Activated T-helper 17 cell treated with anti-CD3 and anti-CD28 coated beads, Interleukin-2, amount 50 U/mL, for 72 hours (primary cell): ENCODE measurements at places on chromosomes 2 and 18.
A peak's percentile ranks its signal among the peaks of the same experiment; 100 is the strongest.

DNA sequence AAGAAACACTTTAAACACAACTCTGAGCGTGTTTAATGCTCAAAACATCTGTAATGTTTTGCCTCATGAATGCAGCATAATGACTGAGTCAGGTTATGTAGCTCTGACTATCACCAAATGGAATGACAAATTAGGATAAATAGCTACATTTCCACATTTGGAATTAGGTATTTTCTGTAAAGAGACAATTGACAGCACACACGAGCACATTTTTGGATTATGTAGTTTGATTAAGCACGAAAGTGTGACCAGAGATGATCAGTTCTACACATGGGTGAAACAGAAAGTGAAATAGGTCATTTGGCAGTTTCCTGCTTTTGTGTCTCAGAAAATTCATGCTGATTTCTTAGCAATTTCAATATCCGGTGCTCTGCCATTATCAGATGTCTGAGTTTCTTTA lies 29.0 kb downstream of the LPIN1 start:
- ATAC-seq: peak; percentile 80

GRCh38 chr2:66525606-66526005 lies 90.7 kb downstream of the MEIS1 start:
- ATAC-seq: no peak

DNA sequence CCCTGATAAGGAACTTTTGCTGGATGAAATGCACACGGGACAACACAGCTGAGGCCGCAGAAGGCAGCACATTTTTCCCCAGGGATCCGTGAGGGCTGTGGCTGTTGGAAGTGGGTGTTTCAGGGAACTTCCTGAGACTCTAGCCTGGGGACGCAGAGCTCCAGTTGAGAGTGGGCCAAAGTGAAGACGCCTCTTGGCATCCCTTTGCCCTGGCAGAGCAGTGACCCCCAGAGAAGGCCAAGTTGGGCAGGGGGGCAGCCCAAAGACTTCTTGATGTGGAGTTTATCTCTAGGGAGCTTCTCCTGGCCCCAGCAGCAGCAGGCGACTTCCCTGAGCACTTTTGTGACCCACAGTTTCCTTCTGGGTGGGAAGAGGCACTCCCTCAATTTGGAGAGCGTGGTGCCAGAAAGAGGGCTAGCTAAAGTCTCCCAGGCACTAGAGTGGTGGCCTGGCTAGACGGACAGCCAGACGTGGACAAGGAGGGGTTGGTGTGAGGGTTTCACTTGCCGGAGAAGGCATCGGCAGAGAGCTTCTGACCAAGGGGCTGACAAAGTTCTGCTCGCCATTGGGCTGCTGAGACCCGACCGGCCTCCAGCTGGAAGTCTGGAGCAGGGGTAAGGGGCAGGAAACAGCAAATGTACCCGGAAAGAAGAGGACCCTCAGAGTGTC lies 108.8 kb downstream of the ACKR3 start:
- ATAC-seq: no peak

DNA sequence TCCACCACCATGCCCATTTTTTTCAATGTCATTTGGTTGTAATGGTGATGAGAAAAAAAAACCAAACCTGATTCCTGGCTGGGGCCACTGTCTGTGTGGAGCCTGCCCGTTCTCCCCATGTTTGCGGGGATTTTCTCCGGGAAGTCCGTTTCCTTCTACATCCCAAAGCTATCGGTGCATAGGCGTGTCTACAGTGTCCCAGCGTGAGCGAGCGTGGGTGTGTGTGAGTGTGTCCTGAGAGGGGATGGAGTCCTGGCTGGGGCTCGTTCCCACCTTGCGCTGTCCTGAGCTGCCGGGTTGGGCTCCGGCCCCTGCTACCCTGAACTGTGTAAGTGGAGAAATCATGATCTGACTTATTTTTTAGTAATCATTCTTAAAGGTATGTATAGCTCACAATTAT lies 7.3 kb upstream of the ZAP70 start:
- ATAC-seq: no peak

- ATAC-seq: no peak
Observed at GRCh38 chr2:174326161-174327020, 8.4 kb upstream of the SP9 start.

GRCh38 chr2:241151934-241152660 lies 1.8 kb downstream of the PPP1R7 start:
- no peak for ATAC-seq

- no peak for ATAC-seq
Observed at GRCh38 chr2:16466821-16467151, 198.8 kb downstream of the CYRIA start.

GRCh38 chr2:98381494-98381893 lies 35.2 kb downstream of the CNGA3 start:
- no peak for ATAC-seq

DNA sequence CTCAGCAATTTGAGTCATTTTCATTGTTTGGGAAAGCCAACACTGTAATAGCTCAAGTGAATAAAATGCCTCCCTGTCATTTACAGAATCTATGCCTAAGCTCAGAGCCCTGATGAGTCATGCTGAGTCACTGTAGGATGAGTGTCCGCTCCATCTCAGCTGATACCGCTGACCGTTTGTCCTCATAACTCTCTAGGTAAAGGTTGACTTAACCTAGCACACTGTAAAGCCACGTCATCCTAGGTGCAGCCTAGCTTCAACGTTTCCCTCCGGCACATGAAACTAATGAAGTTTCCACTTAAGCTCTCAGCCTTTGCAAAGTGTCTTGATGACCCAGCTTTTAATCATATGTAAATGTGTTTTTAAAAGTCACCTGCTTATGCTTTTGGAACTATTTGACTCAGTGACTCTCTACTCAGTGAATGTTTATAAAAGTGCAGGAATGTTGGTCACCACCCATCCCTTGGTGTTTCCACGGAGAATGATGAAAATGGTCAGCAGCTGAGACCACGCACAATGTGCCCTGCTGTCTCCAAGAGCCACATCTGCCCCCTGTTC lies 154.0 kb downstream of the PMAIP1 start:
- ATAC-seq: peak; percentile 40

DNA sequence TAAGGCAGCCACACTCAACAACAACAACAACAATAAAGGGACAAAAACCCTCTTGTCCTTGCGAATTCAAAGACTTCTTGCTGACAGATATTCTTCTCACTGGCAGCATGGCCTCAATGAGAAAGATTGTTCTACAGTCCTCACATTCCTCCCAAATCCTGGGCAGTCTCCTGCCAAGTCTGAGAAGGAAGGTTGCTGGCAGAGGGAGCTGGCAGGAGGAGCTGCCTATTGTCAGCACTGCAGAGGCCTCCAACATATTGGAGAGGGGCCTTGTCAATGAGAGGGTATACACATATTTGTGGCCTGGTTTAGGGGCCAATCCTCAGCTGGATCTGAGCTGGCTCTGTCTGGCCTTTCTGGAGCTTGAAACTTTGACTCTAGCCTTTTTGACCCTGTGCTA lies 63.5 kb downstream of the LAMA3 start:
- no peak for ATAC-seq

DNA sequence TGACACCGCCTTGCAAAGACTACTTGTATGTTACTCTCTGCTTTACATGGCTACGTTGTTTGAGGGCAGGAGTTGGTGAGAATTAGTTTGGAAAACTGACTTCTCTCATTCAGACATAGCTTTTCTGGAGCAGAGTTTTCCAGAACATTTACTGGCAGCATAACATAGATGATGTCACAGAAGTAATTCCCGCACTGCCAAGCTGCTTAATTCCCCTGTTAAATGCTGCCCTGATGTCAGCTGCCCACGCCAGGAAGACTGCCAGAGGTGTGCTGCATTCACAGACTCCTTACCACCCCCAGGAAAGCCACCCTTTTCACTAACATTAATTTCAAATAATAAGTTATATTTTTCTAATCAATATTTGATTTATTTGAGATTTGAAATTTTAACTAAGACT lies 24.7 kb upstream of the PTPN2 start:
- no peak for ATAC-seq

DNA sequence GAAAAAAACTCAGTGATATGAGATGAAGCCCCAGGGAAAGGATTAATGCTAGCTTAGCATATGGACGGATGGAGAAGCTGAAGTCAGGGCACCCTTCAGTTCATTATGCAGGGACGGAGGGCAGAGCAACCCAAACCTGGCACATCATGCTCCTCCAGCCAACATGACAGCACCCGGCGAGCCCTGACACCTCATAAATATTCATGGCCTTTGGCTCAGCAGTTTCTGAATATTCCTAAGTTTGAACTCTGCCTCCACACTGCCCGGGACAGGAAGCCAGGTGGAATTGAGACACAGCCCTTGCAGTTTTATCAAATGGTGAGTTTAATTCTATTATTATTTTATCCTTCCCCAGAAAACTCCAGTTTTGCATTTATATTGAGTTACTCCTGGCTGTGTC lies 87.3 kb upstream of the SH3BP4 start:
- no peak for ATAC-seq

DNA sequence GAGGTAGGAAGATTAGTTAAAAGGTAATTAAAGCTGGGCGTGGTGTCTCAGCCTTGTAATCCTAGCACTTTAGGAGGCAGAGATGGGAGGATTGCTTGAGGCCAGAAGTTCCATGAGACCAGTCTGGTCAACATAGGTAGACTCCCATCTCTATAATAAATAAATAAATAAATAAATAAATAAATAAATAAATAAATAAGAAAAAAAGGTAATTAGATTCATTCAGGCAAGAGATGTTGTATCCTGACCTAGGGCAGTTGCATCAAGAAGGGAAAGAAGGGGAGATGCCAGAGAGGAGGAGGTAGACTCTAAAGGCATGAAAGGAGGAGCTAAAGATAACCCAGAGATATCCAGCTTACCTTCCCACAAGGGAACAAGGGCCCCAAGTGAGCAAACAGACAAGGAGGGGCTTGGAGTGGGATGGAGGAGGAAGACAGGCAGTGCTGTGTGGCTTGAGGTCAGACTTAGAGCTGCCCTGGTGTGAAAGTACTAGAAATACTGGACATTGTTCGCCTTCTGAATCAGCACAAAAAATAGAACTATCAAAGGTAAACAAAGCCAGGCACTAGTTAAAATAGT lies 7.4 kb upstream of the RAB1A start:
- ATAC-seq: no peak

GRCh38 chr18:7775843-7776242 lies 208.7 kb downstream of the PTPRM start:
- no peak for ATAC-seq

DNA sequence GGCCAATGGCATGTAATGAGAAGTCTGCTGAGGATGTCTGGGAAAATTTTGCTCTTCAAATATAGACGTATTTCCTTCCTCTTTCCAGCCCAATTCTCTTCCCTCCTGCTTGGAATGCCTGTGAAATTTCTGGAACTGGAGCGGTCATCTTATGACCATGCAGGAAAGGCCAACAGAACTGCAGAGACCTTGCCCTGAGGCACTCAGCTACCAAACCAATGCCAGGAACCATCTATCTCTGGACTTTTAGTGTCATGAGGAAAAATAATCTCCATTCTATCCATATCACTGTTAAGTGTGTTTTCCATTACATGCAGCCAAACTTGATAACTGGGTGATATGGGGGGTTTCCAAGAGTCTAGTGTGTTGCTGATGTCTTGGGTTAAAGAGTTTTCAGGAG lies 363.7 kb downstream of the SLC4A3 start:
- no peak for ATAC-seq

DNA sequence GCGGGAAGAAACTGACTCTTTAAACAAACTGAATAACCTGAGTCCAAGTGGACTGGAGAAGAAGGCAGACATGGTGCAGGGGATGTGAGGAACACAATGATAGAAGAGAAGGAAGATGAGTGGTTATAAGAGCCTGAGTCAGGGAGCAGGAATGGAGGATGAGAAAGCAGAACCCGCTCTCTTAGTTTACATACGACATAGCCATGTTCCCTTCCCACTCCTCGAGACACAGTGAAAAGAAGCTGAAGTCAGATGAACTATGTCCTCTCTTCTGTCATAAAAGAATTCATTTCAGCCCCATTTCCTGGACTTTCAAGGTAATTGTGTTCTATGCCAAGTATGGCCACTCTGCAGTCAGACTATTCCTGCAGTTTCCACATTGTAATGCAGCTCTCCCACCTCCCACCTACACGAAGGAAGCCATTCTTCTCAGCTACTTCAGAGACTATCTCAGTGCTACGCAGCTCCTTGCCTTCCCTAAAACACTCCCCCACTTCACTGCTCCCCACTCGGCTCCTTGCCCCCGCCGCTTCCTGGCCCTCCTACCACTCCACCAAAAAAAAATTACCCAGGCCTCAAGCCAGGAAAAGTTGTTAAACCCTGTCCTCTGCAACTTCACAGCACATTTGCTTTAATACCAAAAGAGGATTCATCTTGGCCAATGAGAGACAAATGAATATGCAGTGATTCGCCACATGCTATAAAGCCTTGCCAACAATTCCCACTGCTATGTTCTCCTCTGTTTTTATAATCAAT lies 323.4 kb upstream of the EPHA4 start:
- ATAC-seq: no peak

- ATAC-seq: peak; percentile 56
Observed at GRCh38 chr2:230160112-230160660, 59.6 kb downstream of the SP110 start.

GRCh38 chr2:28199995-28200679 lies 192.5 kb upstream of the FOSL2 start:
- ATAC-seq: no peak

GRCh38 chr2:181421131-181421458 lies 36.1 kb upstream of the ITGA4 start:
- peak; percentile 54 for ATAC-seq

GRCh38 chr2:165008730-165009315 lies 53.5 kb upstream of the SLC38A11 start:
- no peak for ATAC-seq

DNA sequence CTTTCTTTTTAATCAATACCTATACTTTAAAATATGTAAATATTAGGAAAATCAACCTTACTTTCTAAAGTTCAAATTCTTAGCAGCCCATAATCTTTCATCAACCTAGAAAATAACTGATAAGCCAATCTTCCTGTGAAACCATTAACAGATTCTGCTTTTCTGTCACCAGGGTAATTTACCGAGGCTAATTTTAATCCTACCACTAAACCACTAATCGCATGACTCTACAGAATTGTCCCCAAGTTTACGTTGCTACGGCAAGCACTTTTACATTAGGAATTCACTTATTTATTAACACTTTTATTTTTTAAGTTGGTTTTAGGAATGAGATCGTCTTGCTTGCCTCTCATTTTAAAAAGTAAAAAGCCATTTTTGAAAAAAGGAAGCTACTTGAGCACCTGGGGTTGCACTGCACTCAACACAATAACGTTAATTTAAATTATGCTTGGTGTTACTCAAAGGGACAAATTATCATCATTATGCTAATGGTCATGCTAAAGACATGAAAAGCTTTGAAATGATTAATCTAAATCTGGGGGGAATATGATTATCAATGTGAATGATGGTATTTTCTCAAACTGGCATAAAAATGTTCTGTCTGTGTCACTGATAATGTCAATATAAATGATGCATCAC lies 10.2 kb downstream of the ZNF516 start:
- no peak for ATAC-seq

DNA sequence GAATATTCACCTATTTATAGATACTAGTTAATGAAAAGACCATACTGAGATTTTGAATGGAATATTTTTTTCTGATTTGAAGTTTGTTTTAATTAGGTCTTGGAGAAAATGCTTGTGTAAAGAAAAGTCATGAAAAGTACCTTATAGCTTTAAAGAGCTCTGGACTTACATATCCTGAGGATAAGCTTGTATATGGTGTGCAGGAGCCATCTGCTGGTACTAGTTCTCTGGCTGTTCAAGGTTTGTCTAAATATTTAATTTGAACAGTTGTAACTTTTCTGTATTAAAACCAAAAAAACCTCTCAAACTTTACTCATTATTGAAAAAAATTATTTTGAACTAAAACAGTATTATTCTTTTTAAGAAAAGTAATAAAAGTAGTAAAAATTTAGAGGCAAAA lies 50.1 kb downstream of the UBR3 start:
- ATAC-seq: no peak

GRCh38 chr2:27442920-27443282 lies 720 bp downstream of the KRTCAP3 start:
- no peak for ATAC-seq
